ENCODE measurements at places on chromosomes 11 and 22.

GRCh38 chr22:21447694-21448402 is 19.3 kb upstream of the TMEM191C start:
- DNase-seq: no peak

DNA sequence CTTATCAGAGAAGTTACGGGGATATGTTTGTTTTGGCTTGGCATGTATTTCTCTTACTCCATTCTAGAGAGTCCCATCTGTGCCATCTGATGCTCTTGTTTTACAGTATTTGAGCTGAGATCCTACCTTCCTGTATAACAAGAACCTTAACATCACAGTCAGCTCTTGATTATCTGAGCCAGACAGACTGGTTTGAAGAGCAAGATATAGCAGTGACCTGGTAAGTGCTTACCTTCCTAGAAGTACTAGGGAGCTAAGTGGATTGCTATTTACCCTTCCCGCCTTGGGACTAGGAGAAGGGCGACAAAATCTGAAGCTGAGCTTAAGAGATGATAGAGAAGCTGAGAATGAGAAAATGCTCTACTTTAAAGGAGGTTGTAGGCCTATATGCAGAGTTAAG is 235.3 kb downstream of the CSNK2A3 start:
- DNase-seq: no peak

GRCh38 chr11:117466966-117467365 is 139.3 kb downstream of the CEP164 start:
- no peak for DNase-seq

DNA sequence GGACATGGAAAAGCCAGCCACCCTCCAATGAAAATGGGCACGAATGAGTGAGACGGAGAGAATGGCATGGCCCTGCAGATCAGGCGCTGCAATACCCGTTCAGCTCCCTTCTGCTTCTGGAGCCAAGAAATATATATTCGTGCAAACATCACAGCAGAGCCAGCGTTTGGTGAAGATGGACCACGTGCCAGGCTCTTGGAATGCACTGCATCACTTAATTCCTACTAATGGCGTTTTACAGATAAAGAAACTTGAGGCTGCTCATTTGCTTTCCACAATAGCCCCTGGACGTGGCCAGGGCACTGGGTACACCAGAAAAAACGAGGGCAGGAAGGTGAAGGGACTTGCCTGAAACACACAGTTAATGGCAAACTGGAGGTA is 1.6 kb upstream of the FXYD2 start:
- DNase-seq: no peak

DNA sequence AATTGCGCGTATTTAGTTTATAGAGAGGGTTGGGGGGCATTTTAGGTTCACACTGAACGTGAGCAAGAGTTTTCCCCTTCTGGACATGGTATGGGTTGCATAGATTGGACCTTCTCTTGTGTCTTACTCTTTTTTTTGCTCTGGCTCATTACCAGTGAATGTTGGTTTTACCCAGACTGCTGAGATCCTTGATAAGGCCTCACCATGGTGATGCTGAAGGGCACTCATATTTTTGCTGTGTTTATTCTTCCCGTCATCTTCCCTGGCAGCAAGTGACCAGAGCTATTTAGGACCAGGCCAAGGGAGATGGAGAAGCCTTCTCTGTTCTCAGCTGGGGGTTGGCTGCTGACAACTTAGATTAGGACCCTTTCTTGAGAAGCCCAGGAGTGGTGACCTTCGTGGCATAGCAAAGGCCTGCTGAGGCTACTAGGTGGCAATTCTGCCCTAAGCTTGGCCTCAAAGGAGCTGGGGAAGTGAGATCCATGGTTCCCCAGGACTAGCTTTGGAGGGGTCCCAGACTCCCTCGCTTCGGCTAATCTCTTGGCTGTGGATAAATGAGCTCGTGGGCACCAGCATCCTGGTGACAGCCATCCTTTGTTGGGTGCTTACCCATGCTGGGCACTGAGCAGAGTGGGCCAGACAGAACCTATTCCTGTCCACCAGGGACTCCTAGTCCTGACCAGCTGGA is 47.3 kb downstream of the GRIK4 start:
- DNase-seq: no peak

All from COLO829 (cell line).